Cortex of kidney (tissue), 1 donor: ENCODE measurements at places on chromosomes 12 and 14.

GRCh38 chr12:124563401-124563800 is 4.0 kb downstream of the NCOR2 start:
- DNase-seq = no peak

GRCh38 chr14:64591809-64592208 is 42.0 kb downstream of the PPP1R36 start:
- no peak for DNase-seq

DNA sequence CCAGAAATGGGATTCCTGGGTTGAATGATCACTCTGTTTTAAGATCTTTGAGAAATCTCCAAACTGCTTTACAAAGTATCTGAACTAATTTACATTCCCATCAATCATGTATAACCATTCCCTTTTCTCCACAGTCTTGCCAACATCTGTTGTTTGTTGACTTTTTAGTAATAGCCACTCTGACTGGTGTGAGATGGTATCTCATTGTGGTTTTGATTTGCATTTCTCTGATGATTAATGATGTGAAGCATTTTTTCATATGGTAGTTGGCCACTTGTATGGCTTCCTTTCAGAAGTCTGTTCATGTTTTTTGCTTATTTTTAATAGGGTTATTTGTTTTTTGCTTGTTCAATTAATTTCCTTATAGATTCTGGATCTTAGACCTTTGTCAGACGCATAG is 211.8 kb upstream of the AVPR1A start:
- DNase-seq = no peak

GRCh38 chr12:119512772-119513497 is 80.6 kb upstream of the TMEM233 start:
- no peak for DNase-seq

- no peak for DNase-seq
Measured at GRCh38 chr14:61512026-61512834, 183.1 kb upstream of the HIF1A start.

GRCh38 chr12:46455648-46456352 is 83.2 kb upstream of the SLC38A2 start:
- no peak for DNase-seq

GRCh38 chr12:123941624-123942237 is 30.9 kb downstream of the CCDC92 start:
- DNase-seq = no peak

- no peak for DNase-seq
Measured at GRCh38 chr12:113961921-113962710, 4.0 kb downstream of the RBM19 start.

GRCh38 chr12:1661553-1662335 is 29.1 kb upstream of the ADIPOR2 start:
- DNase-seq = no peak

DNA sequence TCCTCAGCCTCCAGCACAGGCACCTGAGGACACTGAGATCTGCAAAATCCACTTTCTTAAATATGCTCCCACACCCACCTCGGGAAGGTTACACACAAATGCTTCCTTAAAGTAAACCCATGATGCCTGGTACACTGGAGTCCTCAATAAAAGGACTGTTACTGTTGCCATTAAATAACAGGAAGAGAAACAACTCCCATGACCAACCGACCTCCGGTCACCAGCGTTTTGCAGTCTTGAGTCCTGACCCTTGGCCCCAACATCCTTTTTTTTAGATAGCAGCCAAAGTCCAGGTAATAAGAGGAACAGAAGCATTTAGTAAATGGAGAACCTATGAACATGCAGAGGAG is 42.4 kb downstream of the ITPK1 start:
- DNase-seq = no peak

- no peak for DNase-seq
Measured at GRCh38 chr14:63388766-63389431, 70.2 kb upstream of the GPHB5 start.

DNA sequence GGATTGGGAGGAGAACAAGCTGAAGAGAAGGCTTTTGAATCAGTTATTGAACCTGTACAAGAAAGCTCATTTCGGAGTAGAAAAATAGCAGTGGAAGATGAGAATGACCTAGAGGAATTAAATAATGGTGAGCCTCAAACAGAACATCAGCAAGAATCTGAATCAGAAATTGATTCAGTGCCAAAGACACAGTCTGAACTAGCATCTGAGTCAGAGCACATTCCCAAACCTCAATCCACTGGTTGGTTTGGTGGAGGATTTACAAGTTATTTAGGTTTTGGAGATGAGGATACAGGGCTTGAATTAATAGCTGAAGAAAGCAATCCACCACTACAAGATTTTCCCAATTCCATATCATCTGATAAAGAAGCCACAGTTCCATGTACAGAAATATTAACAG is 13.5 kb downstream of the MIA2 start:
- no peak for DNase-seq

DNA sequence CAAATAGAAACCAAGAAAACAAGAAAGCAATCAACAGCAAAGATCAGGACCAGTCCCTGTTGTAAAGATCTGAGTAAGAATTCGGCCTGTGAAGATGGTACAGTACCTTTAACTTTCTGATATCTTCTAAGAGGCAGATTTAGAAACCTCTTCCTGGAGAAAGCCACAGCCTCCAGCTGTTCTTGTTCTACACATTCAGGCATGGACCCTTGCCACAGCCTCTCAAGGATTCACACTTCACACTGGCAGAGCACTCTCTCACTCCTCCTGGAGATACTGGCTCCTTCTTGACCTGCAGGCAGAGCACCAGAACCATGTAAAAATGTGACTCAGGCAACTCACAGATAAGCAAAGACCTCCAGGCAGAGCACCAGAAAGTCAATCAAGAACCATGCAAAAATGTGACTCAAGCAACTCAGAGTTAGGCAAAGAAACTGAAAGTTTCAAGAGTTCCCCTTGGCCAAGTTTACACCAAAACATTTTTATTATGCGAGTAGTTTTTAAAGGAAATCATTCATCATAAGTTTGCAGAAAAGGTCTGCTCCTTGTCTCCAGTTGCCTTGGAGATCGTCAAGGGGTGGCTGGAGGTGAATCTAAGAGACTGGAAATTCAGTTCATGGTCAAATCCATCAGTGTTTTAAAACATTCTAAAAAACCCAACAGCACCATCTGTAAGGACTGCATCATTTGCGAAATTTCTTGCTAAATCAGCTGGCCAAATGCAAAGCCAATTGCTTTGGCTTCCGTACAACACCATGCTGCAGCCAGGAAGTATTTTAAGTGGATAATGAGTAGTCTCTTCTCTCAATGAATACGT is 119.3 kb upstream of the MDM1 start:
- DNase-seq = no peak

DNA sequence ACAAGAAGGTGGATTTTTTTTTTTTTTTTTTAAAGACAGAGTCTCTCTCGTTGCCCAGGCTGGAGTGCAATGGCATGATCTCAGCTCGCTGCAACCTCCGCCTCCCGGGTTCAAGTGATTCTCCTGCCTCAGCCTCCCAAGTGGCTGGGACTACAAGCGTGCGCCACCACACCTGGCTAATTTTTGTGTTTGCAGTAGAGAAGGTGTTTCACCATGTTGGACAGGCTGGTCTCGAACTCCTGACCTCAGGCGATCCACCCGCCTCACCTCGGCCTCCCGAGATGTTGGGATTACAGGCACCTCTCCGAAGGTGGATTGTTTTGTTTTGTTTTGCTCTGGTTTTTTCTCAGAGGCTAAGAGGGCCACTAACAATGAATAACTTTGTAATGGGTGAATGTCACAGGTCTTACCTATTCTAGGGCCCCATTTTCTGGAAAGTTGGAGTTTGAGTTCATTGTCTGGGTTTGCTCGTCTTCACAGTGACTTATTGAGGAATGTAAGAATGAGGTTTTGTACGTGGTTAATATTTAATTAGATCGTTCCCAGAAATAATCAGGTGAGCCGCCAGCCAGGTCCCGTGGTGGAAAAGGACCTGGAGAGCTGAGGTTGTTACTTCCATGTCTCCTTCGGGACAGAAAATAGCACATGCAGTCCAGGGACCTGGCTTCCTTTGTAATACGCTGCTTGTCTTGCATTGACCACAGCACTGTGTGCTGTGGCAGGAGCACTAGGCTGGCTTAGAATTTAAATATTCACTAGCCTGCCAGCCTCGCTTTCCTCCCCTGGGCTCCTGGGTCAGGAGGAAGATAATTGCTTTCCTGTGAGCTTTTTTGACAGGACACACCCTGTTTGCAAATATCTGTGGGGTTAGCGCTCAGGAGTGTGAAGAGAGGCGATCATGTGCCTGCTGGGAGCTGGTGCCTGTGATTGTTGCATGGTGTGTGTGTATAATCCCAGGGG is 2.3 kb downstream of the HIP1R start:
- DNase-seq = no peak

- no peak for DNase-seq
Measured at GRCh38 chr12:94185801-94186200, 37.4 kb downstream of the PLXNC1 start.

DNA sequence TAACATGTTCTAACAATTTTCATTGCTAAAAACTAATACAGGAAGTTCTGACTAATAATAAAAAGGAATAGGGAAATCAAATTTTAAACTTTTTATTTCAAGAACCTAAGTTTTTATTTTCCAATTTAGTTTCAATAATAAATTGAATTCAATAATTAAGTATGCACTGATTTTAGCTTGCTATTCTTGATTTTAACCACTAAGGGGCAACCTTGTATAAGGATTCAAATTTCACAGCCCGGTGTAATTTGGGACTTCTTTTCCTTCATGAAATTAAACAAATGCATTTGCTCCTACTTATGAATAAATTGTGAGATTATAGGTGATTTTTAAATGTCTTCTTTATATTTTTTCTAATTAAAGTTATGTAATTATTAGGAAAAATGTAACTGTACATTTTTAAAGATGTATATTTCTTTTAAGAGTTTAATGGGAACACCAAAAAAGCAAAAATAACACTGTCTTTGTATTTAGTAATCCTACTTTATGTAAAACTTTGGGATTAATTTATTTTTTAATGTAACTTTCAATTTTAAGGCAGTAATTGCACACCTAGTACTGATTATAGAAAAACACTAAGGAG is 241.4 kb upstream of the PDZRN4 start:
- DNase-seq = no peak

GRCh38 chr12:68240975-68241374 is 12.4 kb downstream of the IL22 start:
- no peak for DNase-seq

DNA sequence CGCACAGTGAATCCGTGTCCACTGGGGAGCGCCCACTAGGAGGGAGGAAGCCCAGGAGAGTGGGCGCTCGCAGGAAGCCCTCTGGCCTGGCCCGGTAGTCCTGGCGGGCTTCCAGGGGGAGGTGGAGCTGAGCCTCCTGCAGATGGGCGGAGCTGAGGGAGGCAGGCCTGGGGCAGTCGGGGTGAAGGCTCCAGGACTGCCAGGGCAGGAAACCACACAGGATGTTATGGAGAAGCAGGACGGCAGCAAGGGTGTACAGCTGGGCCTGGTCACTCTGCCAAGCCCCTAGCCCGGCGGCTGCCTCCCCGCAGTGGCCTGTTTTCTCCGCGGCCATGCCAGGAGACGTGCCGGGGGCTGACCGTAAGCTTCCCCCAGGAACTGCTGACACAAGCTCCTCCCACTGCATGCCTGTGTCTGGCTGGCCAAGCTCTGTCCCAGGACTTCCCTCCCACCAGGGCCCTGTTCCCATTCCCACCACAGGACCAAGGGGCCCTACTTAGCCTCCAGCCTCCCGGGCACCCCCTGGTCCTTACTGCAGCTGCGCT is 143.4 kb upstream of the C14orf180 start:
- no peak for DNase-seq

- no peak for DNase-seq
Measured at GRCh38 chr14:69674546-69675244, 63.3 kb downstream of the SUSD6 start.

- no peak for DNase-seq
Measured at GRCh38 chr12:40226705-40227104, 1.9 kb downstream of the LRRK2 start.

GRCh38 chr12:104598342-104599271 is 141.9 kb downstream of the CHST11 start:
- DNase-seq = no peak

GRCh38 chr14:72941286-72941985 is 15.2 kb downstream of the DCAF4 start:
- DNase-seq = no peak

GRCh38 chr12:12221560-12221959 is 45.3 kb downstream of the LRP6 start:
- DNase-seq = no peak

- no peak for DNase-seq
Measured at GRCh38 chr12:109999649-109999971, 380 bp downstream of the ANKRD13A start.

DNA sequence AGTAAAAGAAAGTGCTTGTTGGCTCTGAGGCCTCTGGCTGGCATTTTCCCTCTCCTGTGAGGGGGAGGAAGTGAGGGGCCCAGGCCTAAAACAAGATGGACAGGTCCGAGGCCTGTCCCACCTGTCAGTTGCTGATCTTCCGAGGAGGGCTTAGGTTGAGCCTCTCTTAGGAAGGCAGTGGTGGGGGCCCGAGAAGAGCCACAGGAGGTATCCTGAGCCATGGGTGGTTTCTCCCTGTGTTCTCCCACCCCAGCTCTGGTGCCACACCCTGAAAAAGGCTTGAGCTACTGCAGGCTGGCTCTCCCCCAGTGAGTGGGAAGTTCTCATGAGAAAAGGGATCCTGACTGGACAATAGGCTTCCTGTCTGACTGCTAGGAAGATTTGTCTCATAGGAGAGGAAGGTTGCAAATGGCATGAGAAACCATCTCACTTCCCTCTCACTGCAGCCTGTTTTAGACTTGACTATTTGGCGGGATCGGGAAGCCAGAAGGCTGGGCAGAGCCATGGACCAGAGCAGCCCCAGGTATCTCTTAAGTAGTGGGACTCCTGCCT is 72.1 kb upstream of the SRSF5 start:
- no peak for DNase-seq

- no peak for DNase-seq
Measured at GRCh38 chr12:104132351-104132956, 5.6 kb downstream of the NFYB start.

DNA sequence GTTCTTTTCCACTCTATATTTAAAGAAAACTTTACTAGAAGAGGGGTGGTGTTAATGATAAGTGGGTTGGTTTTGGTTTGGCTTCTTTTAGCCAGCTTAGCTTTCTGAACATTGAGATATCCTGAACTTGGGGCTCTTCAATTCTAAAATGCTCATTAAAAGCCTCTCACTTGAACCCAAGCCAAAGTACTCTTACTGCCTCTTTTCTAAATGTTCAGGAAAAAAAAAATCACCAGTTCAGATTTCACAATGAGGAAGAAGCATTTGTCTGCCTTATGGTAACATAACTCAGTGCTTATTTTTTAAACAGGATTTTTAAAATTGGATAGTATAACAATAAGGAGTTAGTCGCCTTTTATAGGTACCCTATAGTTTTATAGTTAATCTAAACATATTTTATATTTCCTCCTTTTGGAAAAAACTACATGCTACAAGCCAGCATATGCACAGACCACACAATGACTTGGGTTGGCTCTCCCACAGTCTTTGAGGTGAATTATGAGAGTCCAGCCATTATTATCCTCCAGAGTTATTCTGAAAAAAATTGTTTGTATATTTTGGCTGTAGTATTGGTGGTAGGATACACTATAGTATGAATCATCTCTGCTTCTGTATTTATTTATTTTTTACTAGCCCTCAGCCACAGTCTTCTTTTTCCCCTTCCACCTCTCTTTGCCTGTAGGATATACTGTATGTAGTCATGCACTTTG is 195.5 kb upstream of the TMPO start:
- DNase-seq = no peak
